ENCODE measurements at places on chromosomes 7 and 10.

GRCh38 chr10:3808689-3809199 is 23.7 kb upstream of the KLF6 start:
- DNase-seq = no peak

GRCh38 chr10:48898426-48898825 is 41.2 kb downstream of the LRRC18 start:
- DNase-seq = no peak

DNA sequence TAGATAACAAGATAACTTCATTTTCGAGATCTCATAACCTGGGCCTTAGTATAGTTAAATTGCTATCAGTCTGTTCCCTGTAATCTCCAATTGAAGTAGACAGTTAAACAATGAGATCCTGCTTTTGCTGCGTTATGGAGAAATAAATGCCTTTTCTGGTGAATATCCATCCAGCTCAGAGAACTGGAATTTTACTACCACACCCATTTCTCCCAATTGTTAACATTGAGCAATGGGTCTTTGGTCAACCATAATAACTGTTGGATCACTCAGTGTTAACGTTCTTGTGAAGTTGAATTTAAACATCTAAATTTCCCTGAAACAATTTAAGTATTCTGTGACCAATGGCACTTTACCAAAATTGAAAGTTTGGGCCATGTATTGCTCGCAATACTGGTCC is 3.0 kb downstream of the CALU start:
- DNase-seq = no peak

- no peak for DNase-seq
Observed at GRCh38 chr7:7375538-7375937, 160.1 kb downstream of the COL28A1 start.

GRCh38 chr7:101862280-101863220 is 45.1 kb downstream of the CUX1 start:
- DNase-seq = no peak

- DNase-seq = no peak
Observed at GRCh38 chr7:35909870-35910357, 109.1 kb downstream of the SEPTIN7 start.

GRCh38 chr7:134873253-134873652 is 93.8 kb downstream of the CALD1 start:
- no peak for DNase-seq

GRCh38 chr7:128108129-128108528 is 76.9 kb upstream of the LRRC4 start:
- DNase-seq = no peak

GRCh38 chr7:134826105-134826504 is 46.7 kb downstream of the CALD1 start:
- no peak for DNase-seq

Measured in activated CD4-positive, alpha-beta T cell treated with anti-CD3 and anti-CD28 coated beads, Interleukin-2, amount 50 U/mL, for 24 hours (primary cell).